ENCODE measurements at places on chromosomes 4 and X.

- DNase-seq, result no peak
Measured at GRCh38 chrX:116009861-116010710, 160.5 kb upstream of the AGTR2 start.

DNA sequence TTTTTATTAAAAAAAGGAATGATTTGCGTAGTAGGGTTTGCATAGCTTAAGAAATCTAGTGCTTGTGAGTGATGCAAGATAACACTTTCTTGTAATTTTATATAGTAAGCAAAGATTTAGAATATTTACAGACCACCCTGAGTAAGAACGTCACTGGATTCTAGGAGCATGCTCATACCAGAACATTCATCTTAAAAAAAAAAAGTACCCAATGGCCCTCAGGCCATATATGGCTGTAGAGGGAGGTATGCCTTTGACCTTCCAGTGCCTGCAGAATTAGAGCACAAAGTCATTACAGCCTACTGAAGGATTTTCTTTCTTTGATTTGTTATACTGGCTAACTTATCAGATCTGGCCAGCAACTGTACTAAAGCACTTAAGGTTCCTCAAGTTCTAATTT lies 236.3 kb upstream of the GYPA start:
- no peak for DNase-seq

DNA sequence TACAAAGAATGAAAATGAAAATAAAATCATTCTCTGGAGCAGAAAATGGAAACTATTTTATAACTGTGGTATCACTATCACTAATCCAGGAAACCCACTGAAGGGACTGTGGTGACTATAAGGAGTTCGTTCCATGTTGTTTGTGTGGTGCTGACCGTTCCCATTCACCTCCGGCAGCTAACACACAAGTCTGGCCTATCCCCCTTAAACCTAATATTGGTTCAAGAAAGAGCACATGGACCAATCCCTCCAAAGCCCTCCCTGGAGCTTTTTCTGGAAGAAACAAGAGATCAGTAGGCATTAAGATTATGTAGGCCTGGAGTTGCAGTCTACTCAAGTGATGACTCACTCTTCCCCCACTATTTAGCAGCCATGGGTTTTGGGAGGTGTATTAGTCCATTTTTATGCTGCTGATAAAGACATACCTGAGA lies 25.9 kb upstream of the FAM241A start:
- DNase-seq, result no peak

DNA sequence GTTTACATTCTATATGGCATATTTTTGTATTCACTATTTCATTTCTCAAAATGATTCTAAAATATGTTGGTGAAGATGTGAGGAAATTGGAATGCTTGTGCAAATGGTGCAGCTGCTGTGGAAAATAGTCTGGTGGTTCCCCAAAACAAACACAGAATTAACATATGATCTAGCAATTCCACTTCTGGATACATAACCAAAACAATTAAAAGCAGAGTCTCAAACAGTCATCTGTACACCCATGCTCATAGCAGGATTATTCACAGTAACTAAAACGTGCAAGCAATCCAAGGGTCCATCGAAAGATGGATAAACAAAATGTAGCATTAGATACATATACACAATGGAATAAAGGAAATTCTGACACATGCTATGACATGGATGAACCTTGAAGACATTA lies 204.8 kb downstream of the FBXW7 start:
- no peak for DNase-seq

DNA sequence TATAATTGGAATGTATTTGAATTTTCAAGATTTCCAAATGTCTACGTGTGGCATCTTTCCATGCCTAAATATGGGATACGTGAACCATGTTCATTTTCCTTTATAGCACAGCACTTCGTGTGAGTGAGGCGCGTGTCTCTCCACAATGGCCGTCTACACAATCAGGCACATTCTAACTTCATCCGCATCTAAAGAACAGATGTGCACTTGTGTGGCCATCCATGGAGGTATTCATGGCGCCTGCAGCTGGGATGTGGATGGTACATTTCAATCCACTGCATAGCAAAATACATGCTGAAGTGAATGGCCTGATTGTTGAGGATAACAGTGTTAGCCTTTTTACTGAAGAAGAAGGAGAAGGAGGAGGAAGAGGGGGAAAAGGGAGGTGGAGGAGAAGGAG lies 34.5 kb upstream of the TRIM2 start:
- no peak for DNase-seq

- DNase-seq, result no peak
Measured at GRCh38 chr4:142336251-142336934, 509.7 kb downstream of the INPP4B start.

- no peak for DNase-seq
Measured at GRCh38 chr4:182825786-182826185, 91.4 kb downstream of the DCTD start.

Data from hematopoietic multipotent progenitor cell treated with erythropoietin and hydrocortisone succinate and interleukin-3 and kit ligand, for 15 days (in vitro differentiated cells).